ENCODE measurements at places on chromosomes 16 and 17.

- no peak for DNase-seq
Observed at GRCh38 chr17:72332367-72332766, 211.5 kb downstream of the SOX9 start.

- DNase-seq: no peak
Observed at GRCh38 chr17:56939869-56940484, 20.9 kb downstream of the COIL start.

- DNase-seq: no peak
Observed at GRCh38 chr16:10332241-10332640, 53.6 kb upstream of the ATF7IP2 start.

GRCh38 chr16:16013812-16014211, 64.4 kb downstream of the ABCC1 start:
- DNase-seq: no peak

DNA sequence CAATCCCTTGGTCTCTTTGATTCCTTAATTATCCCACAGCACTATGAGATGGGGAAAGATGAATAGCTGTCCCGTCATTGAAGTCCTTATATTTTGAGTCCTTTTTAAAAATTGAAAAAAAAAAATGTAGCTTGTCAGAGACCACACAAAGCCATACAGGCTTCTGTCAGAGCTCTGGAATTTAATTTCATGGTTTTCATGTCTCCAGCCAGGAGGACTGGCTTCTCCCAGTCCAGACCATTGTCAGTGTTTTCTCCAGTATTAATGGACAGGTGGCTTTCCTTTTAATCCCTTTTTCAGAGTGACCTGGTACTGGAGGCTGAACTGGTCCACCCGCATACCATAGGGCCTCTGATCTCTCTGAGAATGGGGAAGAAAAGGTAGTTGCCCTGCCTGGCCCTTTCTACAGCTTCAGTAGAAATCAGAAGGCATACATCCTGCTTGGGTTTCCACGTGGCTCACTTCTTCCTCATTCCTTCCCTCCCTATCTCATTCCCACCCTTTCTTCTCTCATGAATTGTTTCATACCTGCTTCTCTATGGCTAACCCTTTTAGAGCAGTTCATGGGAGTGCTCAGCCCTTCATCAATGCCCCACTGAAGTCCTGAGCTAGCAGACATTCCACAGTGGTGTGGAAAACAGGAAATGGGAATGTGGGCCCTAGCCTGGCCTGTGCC, 29.1 kb downstream of the TRIM16 start:
- no peak for DNase-seq

- no peak for DNase-seq
Observed at GRCh38 chr16:56382459-56382858, 42.9 kb downstream of the AMFR start.

- no peak for DNase-seq
Observed at GRCh38 chr16:11046382-11046931, 102.1 kb downstream of the CLEC16A start.

DNA sequence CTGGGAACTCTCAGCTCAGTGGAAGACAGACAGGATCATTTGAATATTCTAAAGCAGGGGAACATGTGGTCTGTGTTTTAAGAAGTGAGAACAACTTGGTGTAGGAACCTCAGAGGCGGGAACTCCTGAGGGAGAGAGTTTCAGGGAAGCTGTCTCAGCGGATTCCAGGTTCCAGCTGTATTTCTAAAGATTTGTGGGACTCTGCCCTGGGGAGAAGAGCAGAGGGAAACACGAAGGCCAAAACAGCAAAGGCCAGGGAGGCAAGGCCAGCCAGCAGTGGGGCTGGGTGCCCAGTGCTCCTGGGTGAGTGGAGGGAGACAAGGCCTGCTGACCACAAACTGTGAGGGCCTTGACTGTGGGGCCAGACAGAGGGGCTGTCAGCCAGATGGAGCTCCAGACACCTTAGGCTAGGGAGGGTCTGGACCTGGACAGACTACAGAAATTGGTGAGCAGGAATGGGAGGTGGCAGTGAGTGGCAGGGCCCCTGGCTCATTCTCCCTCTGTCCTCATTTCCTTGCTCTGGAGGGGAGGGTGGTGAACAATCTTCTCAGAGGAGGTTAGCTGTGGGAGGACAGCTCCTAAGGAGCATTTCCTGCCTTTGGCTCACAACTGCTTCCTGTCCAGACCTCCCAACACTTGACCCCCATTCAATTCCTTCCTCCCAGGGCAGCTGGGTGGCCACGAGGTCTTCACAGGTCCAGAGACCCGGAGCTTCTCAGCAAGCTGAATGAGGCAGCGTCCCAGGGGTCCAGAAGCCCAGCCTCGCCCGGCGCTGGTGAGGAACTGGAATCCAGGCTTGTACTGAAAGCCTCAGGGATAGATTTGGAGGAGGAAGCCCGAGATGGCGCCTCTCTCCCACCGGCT, 21.0 kb upstream of the FZD2 start:
- no peak for DNase-seq

DNA sequence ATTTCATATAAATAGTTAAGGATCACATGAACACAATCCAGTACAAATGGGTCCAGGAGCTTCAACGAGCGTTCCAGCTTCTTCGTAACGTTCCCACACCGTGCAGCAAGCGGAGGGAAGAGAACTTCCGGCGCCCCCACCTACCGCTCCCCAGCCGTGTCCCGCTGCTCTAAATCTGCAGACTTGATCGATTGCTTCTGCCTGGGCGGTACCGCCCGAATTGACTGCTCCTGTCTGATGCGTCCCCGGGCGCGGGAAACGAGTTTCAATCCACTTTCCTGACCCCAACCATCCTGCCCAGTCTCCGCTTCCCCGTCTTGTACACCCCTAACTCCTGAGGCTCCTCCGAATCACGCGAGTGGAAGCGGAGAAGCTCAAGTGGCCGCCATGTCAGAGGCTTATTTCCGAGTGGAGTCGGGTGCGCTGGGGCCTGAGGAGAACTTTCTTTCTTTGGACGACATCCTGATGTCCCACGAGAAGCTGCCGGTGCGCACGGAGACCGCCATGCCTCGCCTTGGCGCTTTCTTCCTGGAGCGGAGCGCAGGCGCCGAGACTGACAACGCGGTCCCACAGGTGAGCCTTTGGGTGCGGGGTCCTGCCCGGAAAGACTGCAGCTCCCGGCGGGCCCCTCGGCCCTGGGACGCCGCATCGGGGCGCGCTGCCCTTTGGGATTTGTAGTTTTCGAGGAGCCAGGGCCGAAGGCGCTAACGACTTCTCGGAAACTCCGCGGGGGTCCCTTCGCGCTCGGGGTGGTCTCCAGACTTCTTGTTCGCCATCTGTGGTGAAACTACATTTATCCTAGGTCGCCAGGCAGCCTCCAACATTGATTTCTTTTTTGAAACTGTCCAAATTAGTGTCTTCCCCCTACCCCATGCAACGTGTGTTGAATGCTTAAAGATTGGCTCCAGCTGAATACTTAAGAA, at the start of gene GINS3:
Gene GINS3, plus strand, starts transcription at position 257 of the 923 bp plus-strand sequence. Its CDS starts 131 bp downstream, at position 388.
- DNase-seq: peak; percentile 86

GRCh38 chr16:85157813-85158742, 45.8 kb upstream of the CIBAR2 start:
- no peak for DNase-seq

DNA sequence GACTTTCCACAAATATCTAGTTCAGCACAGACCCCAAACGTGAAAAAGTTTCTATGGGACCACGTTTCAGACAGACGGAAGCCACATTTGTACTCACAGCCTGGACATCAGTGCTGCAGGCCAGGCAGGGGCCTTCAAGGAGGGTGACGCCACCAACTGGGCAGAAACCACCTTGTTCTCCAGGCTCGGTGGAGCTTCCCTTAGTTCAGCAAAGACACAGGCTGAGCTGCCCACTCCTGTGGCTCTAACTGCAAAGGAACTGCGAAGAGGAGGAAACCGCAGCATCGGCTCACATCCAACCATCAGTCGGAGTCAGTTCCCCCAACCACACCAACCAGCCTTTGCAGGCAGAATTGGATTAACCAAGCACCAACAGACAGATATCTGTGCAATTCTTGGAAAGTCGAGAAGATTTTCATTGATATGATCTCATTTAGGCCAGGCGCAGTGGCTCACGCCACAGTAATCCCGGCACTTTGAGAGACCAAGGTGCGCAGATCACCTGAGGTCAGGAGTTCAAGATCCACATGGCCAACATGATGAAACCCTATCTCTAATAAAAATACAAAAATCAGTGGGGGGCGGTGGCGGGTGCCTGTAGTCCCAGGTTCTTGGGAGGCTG, 73.3 kb upstream of the CNEP1R1 start:
- no peak for DNase-seq

GRCh38 chr17:46056800-46057304, 57.8 kb downstream of the STH start:
- no peak for DNase-seq

DNA sequence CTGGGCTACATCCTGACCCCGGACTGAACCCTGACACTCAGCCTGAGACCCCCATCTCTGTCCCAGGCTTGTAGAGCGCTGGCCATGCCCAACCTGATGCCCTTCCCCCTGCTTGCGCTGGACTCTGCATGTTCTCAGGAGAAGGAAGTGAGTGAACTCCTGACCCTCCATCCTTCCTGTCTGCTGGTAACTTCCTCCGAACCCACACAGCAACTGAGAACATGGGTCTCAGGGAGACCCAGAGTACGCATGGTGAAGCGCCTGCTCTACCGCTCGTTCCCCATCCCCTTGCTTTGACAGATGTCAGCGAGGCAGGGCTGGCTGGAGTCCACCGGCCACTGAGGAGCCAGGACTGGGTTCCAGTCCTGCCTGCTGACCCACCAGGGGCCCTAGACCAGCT, 6.1 kb downstream of the CAMKK1 start:
- no peak for DNase-seq

DNA sequence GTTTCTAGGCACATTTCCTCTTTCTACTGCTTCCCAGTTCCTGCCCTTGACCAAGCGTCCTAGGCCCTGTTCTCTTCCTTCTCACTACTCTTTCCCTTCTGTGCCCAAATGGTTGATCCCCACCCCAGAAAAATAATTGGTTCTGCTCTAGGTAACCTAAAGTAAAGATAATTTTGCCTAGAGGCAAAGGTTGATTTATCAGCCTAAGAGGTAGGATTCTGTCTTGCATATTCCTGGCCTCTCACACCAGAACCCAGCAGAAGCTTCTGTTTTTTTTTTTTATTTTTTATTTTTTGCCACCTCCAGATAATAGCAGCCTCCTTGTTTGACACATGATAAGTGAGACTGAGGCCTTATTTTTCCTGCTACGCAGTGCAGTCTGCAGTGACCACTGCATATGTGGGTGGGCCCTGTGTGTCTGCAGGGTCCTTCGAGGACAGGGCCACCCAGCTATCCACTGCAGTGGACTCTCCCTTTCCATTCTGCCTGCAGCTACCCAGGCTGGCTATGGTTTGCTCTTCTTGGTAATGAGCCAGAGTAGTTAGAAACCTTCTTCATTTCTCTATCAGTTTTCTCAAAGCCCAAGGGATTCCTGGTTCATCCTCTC, 701 bp downstream of the PIPOX start:
- no peak for DNase-seq

DNA sequence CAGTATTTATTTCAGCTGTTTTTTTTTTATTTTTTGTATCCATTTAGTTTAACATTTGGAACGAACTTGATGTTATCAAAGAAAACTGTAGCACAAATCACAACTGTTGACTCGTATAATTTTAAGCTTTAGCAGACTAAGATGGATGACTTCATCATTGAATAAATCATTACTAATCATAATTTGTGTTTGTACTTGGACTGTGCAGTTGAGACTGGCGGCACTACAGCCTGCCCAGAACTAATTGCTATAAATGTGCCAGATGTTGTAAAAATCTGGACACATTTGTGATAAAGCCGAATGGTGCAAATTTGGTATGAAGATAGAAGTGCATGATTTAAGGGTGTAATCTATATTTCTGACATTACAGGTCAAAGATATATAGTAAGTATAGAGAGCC, 897.7 kb upstream of the CDH8 start:
- no peak for DNase-seq

- no peak for DNase-seq
Observed at GRCh38 chr17:60154616-60155426, 5.0 kb downstream of the CA4 start.

- no peak for DNase-seq
Observed at GRCh38 chr16:12341966-12342365, 365.4 kb downstream of the SNX29 start.

DNA sequence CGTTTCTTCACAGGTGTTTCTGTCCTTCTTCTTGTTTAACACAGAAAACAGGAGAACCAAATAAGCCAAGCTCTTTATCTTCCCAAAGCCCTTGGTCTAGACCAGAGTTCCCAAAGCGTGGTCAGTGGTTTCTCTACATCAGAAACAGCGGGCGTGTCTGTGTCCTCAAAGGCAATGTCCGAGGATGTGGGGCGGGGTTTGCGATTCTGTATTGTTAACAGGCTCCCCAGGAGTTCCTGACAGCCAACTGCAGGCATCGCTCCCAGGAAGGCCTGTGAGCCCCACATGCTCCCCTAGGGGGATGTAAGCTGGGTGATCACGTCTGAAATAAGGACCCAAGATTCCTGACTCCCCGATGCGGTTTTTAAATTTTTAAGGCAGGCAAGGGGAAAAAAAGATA, 28.4 kb upstream of the SLC25A19 start:
- no peak for DNase-seq

DNA sequence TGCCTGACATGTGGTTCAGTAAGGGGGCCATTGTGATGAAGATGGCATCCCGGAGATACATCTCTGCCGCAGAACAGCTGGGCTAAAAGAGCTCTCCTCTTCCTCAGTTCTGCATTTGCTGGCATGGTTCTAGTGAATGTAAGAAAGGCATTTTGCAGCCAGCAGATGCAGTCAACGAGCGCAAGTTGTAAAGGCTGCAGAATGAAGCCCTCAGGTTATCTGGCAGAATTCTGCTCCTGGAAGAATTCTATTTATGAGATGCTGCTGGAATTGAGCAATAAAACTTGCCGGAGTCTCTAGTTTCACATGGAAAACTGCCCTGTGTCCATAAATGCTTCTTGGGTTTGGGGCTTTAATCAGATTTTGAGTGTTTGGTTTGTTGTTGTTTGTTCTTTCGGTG, 176.8 kb upstream of the HSBP1 start:
- DNase-seq: no peak

DNA sequence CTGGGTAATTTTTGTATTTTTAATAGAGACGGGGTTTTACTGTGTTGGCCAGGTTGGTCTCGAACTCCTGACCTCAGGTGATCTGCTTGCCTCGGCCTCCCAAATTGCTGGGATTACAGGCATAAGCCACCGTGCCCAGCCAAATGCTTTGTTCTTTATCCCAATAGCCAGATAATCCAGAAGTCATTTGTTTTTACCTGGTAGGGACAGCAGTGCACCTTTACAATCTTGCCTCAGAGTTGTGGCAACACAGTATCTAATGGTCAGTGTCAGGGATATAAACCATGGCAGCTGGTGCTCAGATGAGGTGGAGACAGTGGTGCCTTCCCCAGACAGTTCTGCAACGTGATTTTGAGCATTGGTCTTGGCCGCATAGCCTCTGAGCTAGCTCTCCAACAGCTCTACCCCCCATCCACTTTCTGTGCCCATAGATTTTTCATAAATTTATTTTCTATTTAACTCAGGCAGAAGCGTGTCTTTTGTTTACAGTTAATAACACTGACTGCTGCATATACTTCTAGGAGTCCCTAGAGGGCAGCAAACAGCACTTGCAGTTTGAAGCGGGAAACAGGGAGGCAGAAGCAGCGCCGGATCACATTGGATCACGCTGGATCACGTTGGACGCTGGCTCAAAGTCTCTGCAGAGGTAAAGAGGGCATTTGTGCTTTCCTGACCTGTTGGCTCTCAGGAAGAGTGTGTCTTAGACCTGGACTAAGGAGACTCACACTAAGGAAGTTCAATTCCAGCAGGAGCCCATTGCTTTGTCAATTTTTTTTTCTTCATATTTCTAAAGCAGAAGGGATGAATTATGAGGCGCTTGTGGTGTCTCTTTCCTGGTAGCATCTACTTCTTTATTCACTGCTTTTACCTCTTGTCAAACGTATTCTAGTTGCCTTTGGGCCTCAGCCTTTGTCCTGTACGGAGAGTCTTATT, 5.1 kb upstream of the GGT6 start:
- DNase-seq: no peak

- no peak for DNase-seq
Observed at GRCh38 chr17:82354804-82355308, 4.2 kb upstream of the TEX19 start.
